Neural crest cell (in vitro differentiated cells): ENCODE measurements at places on chromosomes 7 and 10. TPM values are rescaled to one million over a fixed set of nuclear protein-coding genes. Genes with fewer than 3 reads are reported as not detected.

The CALN1 gene
- total RNA-seq: 0.51 and 0.64 TPM in 2 replicates

- no peak for DNase-seq
Observed at GRCh38 chr7:85498031-85498430, 311.2 kb upstream of the SEMA3D start.

- no peak for DNase-seq
Observed at GRCh38 chr10:53997953-53998352, 803.1 kb downstream of the PCDH15 start.

The MMP21 gene
- not detected in 2 replicates for total RNA-seq

DNA sequence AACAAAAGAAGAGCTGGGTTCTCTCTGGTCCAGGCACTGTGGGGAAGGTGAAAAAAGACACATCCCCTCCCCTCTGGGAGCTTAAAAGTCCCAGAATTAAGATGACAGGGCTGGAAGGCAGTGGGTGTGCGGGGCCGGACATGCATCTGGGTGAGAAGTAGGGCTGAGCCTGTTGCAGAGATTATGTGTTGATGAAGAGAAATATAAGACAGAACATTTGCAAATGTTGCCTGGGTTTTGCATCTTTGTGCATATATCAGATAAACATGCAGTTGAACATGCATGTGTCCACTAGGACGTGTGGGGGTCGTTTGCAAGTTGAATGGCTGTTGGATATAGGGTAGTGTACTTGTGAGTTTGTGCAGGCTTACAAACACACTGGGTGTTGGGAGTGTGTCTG lies 94.3 kb upstream of the PPIF start:
- DNase-seq: no peak

DNA sequence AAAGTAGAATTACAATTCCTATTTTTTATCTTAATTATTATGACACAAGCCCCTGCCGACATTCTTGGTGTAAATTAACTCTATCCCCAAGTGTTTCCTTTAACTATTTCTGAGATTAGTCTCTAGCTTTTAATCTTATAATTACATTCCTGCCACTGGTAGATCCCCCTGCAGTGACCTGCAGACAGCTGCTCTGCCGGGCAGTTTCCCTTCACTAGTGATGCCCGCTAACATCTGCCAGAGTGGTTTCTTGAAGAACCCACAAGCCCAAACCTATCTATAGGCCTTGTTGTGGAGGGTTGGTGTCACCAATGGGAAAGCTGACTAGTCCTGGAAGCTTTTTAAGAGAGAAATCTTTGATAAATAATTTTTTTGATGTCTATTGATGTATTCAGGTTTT lies 50.0 kb downstream of the ADAM22 start:
- no peak for DNase-seq

The SYNPO2L gene
- total RNA-seq: 0.12 and 0.20 TPM in 2 replicates

The HMX2 gene
- total RNA-seq: not detected in 2 replicates

DNA sequence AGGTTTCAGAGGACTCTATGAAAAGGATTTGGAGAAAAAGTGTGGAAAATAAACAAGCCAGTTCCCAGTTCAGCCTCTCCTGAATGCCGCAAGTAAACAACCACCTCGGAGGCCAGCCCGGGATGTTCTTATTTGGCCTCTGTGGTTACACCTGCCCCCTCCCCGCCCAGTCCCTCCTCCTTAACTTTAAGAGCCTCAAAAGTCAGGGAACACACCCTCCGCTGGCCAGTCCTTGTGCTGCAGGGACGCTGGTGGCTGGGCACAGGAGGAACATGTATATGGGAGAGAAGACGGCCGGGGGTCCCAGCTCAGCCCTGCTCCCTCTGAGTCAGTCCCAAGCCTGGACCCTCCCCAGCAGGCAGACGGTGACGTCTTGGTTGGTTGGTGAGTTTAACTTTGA lies 6.1 kb downstream of the CHST3 start:
- DNase-seq: no peak

The VGF gene
- 8.7 and 9.1 TPM in 2 replicates for total RNA-seq

- DNase-seq: no peak
Observed at GRCh38 chr10:74889662-74889998, 63.2 kb downstream of the KAT6B start.

DNA sequence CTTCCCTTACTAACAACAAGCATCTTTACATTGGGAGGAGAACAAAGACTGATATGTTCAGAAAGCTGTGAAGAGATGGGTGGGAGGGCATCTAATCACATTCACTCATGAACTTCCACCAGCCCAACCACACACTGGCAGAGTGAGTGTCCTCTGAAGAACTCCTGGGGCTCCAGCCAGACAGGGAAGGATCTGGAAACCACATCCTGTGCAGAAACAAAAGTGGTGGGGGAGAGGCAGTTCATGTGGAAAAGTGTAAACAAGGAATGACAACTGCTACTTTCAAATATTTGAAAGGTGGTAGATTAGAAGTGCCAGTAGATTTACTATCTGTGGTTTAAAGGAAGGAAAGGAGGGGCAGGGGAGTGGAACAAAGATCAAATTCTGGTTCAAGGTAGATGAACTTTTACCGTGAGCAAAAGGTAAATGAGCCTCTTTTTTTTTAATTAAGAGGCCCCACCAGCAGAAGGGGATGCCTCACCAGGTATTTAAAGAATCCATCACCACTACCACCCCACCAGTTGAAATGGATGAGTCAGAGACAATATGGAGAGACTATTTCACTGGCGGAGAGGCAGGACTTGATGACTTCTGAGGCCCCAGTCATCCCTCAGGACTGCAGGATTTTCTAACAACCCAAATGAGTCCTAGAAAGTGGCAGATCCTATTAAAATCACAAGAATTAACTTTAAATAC lies 34.5 kb downstream of the GOT1 start:
- no peak for DNase-seq

GRCh38 chr10:31153161-31153560 lies 121.5 kb upstream of the ZNF438 start:
- DNase-seq: no peak

DNA sequence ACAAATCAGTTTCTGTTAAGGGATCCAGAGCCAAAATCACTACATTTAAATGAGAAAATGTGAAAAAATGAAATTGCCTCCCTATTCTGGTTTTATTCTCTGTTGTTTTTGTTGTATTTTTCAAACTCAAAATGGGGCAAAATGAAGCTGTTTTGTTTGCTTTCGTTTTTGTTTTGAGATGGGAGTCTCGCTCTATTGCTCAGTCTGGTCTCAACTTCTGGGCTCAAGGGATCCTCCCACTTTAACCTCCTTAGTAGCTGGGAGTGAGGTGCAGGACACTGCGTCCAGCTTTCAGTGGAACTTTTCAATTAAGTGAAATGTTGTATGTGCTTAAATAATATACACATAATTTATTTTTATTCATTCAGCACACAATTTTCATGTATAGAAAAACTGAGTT lies 205.0 kb downstream of the SORCS1 start:
- DNase-seq: no peak

GRCh38 chr7:117216436-117217069 lies 106.3 kb downstream of the WNT2 start:
- no peak for DNase-seq

DNA sequence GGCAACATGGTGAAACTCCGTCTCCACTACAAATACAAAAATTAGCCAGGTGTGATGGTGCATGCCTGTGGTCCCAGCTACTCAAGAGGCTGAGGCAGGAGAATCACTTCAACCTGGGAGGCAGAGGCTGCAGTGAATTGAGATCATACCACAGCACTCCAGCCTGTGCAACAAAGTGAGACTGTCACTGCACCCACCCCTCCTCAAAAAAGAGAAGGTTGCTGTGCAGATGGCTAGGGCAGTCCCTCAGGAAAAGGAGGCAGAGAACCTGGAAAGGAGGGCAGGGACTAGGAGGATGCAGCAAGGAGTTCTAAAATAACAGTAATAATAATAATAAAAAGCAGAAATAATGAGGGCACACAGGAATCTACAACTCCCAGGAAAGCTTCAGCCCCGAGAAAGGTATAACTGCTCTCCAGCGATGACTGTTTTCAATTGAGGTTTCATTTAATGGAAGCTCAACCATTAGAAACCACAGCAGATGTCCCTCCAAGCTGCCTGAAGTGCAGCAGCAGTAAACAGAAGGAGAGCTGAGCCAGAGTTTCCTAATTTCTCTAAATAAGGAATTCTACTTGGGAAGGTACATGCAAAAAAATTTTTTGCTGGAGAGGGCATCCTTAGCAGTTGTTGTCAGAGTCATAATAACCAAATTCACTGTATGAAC lies 326.5 kb downstream of the GATA3 start:
- DNase-seq: no peak

DNA sequence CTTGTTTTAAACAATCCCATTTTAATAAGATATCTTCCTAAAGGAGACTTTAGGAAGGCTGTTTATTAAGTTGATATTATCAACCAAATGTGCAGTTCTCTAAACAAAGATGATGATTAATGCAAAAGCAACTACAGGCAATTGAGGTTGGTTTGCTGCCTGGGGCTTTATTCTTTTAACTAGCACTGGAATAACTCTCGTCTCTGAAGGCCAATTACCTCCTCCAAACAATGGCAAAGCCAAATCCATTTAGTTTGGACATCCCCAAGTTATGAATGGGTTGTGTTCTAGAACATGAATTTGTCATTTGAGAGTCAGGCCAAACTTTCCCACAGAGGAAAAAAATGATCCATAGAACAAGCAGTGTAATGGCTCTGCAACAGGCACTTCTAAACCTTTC lies 114.1 kb downstream of the SLC16A9 start:
- DNase-seq: no peak

GRCh38 chr10:30509508-30509907 lies 75.5 kb downstream of the MAP3K8 start:
- DNase-seq: no peak

DNA sequence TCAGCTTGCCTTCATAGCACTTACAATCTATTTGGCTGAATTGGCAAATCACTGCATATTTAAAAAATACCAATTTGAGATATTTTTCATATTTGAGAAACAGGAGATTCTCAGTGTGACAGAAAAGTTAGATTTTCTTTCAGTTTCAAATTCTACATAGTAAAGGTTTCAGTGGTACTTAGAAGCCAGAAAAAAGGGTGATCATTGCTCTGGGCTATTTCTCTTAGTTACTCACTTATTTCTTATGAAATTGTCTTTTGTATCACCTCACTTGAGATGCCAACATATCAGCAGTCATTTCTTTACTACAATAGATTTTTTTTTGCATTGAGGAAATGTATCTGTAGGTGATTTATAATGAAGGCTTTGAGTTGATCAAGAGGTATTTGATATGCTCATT lies 478.2 kb downstream of the GATA3 start:
- DNase-seq: no peak

GRCh38 chr7:73342645-73343044 lies 14.7 kb downstream of the FKBP6 start:
- no peak for DNase-seq

DNA sequence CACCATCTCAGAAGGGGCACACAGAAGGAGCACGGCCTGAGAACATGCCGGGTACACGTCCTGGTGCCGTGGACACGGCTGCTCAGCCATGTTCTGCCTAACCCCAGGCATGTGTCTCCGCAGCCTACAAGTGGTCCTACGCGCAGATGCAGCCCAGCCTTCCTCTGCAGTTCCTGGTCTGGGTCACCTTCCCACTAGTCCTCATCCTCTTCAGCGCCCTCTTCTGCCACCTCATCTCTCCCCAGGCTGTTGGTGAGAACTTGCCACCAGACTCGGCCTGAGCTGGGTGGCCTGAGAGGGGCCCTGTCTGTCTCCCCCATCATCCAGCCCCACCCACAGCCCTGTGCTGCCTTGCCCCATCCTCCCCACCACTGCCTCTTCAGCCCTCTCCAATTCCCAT lies 5.3 kb downstream of the CLCN1 start:
- DNase-seq: no peak

The MYH16 gene
- total RNA-seq: not detected in 2 replicates

The ZFYVE27 gene
- 24.6 and 26.9 TPM in 2 replicates for total RNA-seq
